ENCODE measurements at places on chromosomes 5 and 9. TPM values are rescaled to one million over a fixed set of nuclear protein-coding genes. Genes with fewer than 3 reads are reported as not detected.

FUT7 gene
- total RNA-seq, result 0.35 TPM

TMC1 gene
- 0.41 TPM for total RNA-seq

FBXO10 gene
- total RNA-seq, result 15.2 TPM

RFX3 gene
- total RNA-seq, result 34.6 TPM

ADAMTS12 gene
- 26.5 TPM for total RNA-seq

CATSPER3 gene
- 0.58 TPM for total RNA-seq

FOXD4L3 gene
- total RNA-seq, result not detected
